ENCODE measurements at places on chromosomes 12 and 14. TPM values are rescaled to one million over a fixed set of nuclear protein-coding genes. Genes with fewer than 3 reads are reported as not detected.
A peak's percentile ranks its signal among the peaks of the same experiment; 100 is the strongest.

GRCh38 chr12:63021116-63021515, 86.2 kb upstream of the PPM1H start:
- no peaks in the 10 kb centered on the region for H3K27me3 ChIP-seq
- H3K4me1 ChIP-seq: no peaks in the 10 kb centered on the region
- H3K4me3 ChIP-seq: no peak overlapping the region
- H3K27ac ChIP-seq: no peak overlapping the region

GRCh38 chr12:3316776-3317480, 174.1 kb upstream of the PRMT8 start:
- no peak overlapping the region for H3K27ac ChIP-seq
- H3K36me3 ChIP-seq: no peaks in the 10 kb centered on the region
- H3K4me3 ChIP-seq: no peak overlapping the region
- DNase-seq: no peak
- H3K4me1 ChIP-seq: peaks cover 58% of the 10 kb centered on the region

GRCh38 chr12:7935590-7936581, at the start of gene SLC2A3:
TSS of gene SLC2A3 (minus strand) at chr12:7936187. CDS start at chr12:7936034, 153 bp downstream.
- peak; percentile 54 for DNase-seq
- H3K27me3 ChIP-seq: no peaks in the 10 kb centered on the region
- H3K4me1 ChIP-seq: peaks cover 34% of the 10 kb centered on the region
- H3K27ac ChIP-seq: peak within 1 kb of the TSS; percentile 48
- peaks cover 9% of the 10 kb centered on the region for H3K36me3 ChIP-seq
- peak within 1 kb of the TSS; percentile 59 for H3K4me3 ChIP-seq

GRCh38 chr12:89864411-89864810, 155.8 kb upstream of the ATP2B1 start:
- H3K27ac ChIP-seq: no peak overlapping the region
- no peak overlapping the region for H3K4me3 ChIP-seq
- H3K27me3 ChIP-seq: no peaks in the 10 kb centered on the region
- H3K36me3 ChIP-seq: no peaks in the 10 kb centered on the region
- DNase-seq: no peak
- H3K4me1 ChIP-seq: no peaks in the 10 kb centered on the region

- H3K27me3 ChIP-seq: no peaks in the 10 kb centered on the region
- H3K36me3 ChIP-seq: no peaks in the 10 kb centered on the region
- peaks cover 65% of the 10 kb centered on the region for H3K4me1 ChIP-seq
- H3K4me3 ChIP-seq: peak overlapping the region; percentile 59
These were observed 89.7 kb downstream of the TMCC3 start for GRCh38 chr12:94560431-94561221.

DNA sequence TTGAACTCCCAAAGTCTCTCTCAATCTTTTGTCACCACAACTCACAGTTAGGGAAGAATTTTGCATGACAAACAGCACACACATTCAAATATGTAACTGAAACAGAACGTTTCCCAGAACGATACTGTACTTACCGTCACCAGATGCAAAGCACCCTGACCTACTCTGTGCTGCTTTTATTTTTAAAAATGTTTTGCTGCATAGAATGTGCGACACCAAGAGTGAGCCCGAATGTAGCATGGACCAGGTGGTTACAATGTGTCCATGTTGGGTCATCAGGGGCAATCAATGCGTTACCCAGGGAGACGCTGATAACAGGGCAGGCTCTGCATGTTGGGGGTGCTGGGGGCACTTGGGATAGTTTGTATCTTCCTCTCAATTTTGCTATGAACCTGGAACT, 14.6 kb upstream of the EIF5 start:
- DNase-seq: no peak
- no peaks in the 10 kb centered on the region for H3K4me1 ChIP-seq
- H3K27me3 ChIP-seq: no peaks in the 10 kb centered on the region
- no peaks in the 10 kb centered on the region for H3K36me3 ChIP-seq
- H3K4me3 ChIP-seq: no peak overlapping the region

- peak overlapping the region; percentile 97 for H3K27ac ChIP-seq
- no peaks in the 10 kb centered on the region for H3K27me3 ChIP-seq
- H3K36me3 ChIP-seq: no peaks in the 10 kb centered on the region
- H3K4me1 ChIP-seq: peaks cover 74% of the 10 kb centered on the region
- DNase-seq: peak; percentile 66
These were observed 8.8 kb downstream of the VPS37B start for GRCh38 chr12:122886851-122887818.

Gene CRIP2
- total RNA-seq: 42.5 TPM

Gene IAPP
- not detected for total RNA-seq
